RPMI7951 (cell line): ENCODE measurements at places on chromosomes 12 and 14. TPM values are rescaled to one million over a fixed set of nuclear protein-coding genes. Genes with fewer than 3 reads are reported as not detected.

The EIF4B gene
- 321 and 337 TPM in 2 replicates for total RNA-seq

The AQP6 gene
- total RNA-seq = 0.10 TPM in 1 of 2 replicates, not detected in the other

The DPPA3 gene
- total RNA-seq = not detected in 2 replicates

The REM2 gene
- total RNA-seq = 0.12 and 0.59 TPM in 2 replicates

The ZFP36L1 gene
- total RNA-seq = 85.8 and 126 TPM in 2 replicates

The PARP2 gene
- total RNA-seq = 23.4 and 31.0 TPM in 2 replicates

The SMCO2 gene
- total RNA-seq = not detected in 2 replicates

The GPR84 gene
- 0.12 TPM in 1 of 2 replicates, not detected in the other for total RNA-seq

The CDCA4 gene
- 39.0 and 42.3 TPM in 2 replicates for total RNA-seq

The SHMT2 gene
- total RNA-seq = 89.3 and 108 TPM in 2 replicates

The C12orf50 gene
- not detected in 2 replicates for total RNA-seq

The FOXA1 gene
- not detected in 2 replicates for total RNA-seq

The RFC5 gene
- total RNA-seq = 56.6 and 56.9 TPM in 2 replicates

The SLC35F4 gene
- not detected in 2 replicates for total RNA-seq

The P2RX4 gene
- 8.9 and 10.1 TPM in 2 replicates for total RNA-seq

The PPP1R1A gene
- total RNA-seq = not detected in 2 replicates

The IQSEC3 gene
- not detected in 2 replicates for total RNA-seq

The CLEC12A gene
- not detected in 2 replicates for total RNA-seq

The LMO3 gene
- not detected in 2 replicates for total RNA-seq

The MUCL1 gene
- not detected in 2 replicates for total RNA-seq

The MRPS35 gene
- total RNA-seq = 51.0 and 62.5 TPM in 2 replicates

The TESPA1 gene
- total RNA-seq = under 0.01 TPM in 1 of 2 replicates, not detected in the other

The PMEL gene
- 0.84 and 1.1 TPM in 2 replicates for total RNA-seq

The RNASE7 gene
- not detected in 2 replicates for total RNA-seq

The KRT86 gene
- 0.10 and 0.48 TPM in 2 replicates for total RNA-seq

The PAH gene
- total RNA-seq = not detected in 2 replicates

The TAS2R19 gene
- 0.24 TPM in 1 of 2 replicates, not detected in the other for total RNA-seq

The EMP1 gene
- 71.3 and 120 TPM in 2 replicates for total RNA-seq
